ENCODE measurements at places on chromosomes 5 and 9.
A peak's percentile ranks its signal among the peaks of the same experiment; 100 is the strongest.

DNA sequence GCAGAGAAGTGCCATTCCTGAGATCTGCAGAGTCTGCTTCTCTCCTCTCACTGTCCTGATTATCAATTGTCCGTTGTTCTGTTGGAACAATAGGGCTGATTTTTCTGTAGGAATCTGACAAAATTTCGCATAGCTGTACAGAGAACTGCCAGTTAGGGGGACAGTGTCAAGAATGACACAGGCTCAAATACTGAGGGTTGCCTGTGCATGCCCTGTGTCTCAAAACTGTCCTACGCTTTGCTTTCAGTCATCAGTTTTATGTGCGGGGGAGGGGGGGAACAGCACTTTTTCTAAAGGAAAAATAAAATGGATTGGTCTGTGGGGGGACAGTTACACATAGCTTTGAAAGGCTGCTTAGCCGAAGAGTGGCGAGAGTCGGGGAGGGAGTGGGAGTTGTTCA is 248.6 kb downstream of the PDZD2 start:
- peaks cover 33% of the 10 kb centered on the region for H3K27me3 ChIP-seq
- no peak for DNase-seq
- H3K27ac ChIP-seq = no peak overlapping the region
- H3K4me3 ChIP-seq = no peak overlapping the region

DNA sequence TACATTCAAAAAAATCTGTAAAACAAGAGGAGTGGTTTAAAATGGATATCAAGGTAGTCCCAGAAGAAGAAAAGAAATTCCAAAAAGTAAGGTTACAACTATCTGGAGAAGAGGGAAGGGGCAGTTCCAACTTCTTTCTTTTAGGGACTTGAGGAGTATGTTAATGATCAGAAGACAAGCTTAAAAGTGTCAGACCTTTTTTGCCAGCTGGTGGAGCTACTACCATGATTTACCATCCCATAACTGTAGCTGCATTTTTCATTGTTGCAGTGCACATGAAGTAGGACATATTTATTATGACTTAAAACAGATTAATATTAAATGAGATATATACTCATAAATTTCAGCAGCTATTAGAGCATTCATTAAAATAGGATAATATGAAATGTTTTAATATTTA is 158.5 kb upstream of the RGS7BP start:
- H3K4me3 ChIP-seq = no peak overlapping the region
- DNase-seq = no peak
- no peaks in the 10 kb centered on the region for H3K36me3 ChIP-seq
- no peaks in the 10 kb centered on the region for H3K4me1 ChIP-seq
- H3K27ac ChIP-seq = no peak overlapping the region

- no peak overlapping the region for H3K27ac ChIP-seq
- peak; percentile 35 for DNase-seq
- no peaks in the 10 kb centered on the region for H3K27me3 ChIP-seq
- no peak overlapping the region for H3K4me3 ChIP-seq
- no peaks in the 10 kb centered on the region for H3K4me1 ChIP-seq
These were observed 26.5 kb downstream of the OXCT1 start for GRCh38 chr5:41843456-41844370.

GRCh38 chr9:32882705-32883104 is 99.4 kb downstream of the TMEM215 start:
- H3K4me3 ChIP-seq = no peak overlapping the region
- no peaks in the 10 kb centered on the region for H3K27me3 ChIP-seq
- peaks cover 22% of the 10 kb centered on the region for H3K4me1 ChIP-seq
- DNase-seq = no peak
- no peaks in the 10 kb centered on the region for H3K36me3 ChIP-seq

DNA sequence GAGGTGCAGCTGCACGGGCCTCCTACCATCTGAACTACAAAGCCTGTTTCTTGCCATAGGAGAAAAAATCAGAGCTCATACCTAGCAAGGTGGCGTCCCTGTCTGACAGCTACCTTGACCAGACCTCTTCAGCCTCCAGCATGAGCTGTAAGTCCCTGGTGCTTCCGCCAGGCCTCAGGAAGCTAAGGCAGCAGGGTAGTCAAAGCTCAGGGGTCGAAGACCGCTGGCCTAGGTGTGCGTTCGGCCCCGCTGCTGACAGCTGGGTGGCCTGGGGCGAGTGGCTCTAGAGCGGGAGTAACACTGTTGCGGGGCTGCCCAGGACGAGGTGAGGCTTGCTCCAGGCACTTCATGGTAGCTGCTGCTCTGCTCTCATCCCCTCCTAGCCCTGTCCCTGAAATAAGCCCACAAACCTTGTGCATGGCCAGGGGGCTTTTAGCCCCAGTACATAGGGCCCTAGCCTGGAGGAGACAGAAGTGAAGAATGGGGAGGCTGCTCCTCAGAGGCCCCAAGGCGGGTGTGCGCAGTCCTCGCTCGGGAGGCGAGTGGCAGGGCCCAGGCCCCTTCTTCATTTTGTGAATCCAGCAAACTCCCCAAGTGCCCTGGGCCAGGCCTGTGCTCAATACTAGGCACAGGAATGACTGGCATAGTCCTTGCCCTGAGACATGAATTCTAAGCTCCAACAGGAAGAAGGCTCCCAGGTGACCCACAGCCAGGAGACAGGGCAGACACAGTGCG is 5.4 kb downstream of the TOR2A start:
- no peak for DNase-seq
- H3K4me1 ChIP-seq = peaks cover 7% of the 10 kb centered on the region
- no peaks in the 10 kb centered on the region for H3K27me3 ChIP-seq
